ENCODE measurements at places on chromosomes 6 and 20.

- DNase-seq, result no peak
Observed at GRCh38 chr20:29301624-29302259, 1955.7 kb upstream of the DEFB115 start.

DNA sequence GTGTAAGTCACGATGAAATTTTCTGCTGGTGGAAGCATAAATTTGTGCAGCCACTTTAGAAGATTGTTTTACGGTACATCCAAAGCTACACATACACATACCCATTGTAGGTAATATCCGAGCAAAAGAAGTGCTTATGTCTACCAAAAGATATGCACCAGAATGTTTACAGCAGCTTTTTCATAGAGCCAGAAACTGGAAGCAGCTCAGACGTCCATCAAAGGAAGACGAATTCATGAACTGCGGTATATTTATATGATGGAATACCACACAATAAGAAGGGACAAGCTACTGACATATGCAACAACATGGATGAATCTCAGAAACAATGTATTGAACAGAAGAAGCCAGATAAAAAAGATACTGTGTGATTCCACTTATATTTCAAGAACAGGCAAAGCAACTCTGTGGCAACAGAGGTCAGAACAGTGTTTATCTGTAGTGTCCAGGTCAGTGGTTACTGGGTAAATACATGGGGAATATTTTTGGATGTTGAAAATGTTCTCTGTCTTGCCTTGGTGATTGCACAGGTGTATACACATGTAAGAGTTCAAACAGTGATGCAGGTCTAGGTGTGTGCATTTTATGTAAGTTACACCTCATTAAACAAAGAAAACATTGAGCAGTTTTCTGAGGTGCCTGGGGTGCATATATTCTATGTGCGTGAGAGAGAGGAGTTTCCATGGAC is 51.9 kb upstream of the EXOC2 start:
- no peak for DNase-seq

DNA sequence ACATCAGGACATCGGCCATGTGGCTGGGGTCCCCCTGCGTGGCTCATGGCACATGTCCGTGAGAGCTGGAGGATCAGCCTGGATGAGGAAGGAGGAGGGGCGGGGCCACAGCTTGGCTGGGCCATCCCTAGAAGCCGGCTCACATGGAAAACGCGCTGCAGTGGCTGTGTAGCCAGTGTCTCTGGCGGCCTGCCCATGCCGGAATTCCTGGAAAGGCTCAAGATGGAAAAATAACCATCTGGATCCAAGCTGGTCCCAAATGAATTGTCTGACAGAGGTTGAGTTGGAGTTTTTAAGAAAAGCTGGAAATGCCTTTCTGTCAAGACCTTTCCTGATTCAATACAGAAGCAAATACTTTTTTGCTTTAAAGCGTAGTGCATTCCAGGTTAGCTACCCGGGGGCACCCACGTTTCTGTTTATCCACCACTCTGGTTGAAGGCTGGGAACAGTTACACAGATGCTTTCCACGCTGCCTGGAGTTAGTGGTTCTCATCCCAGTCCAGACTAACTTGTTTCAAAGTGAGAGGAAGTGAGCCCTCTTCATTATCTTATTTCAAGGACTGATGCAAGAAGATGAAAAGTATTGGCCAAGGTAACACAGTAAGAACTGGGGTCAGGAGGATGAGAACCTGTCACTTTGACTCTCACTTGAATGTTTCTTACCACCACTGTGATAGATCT is 99.0 kb downstream of the GMPR start:
- DNase-seq, result no peak

- no peak for DNase-seq
Observed at GRCh38 chr6:88442737-88443136, 276.6 kb upstream of the CNR1 start.

DNA sequence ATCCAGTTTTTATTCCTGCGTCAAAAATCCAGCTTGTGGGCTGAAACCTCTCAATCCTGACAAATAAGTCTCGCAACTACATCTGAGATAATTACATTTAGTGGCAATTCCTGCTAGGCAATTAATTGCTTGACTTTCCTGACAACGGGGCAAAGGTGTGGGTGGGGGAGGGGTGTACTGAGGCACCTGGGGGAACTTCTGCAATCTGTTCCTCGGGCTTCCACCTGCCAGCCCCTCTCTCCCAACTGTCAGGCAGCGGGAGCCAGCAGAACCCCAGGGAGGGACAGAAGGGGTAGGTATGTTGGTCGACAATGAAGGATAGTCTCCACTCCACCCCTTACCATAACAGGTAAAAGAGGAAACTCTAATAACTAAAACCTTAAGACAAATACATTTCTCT is 6.8 kb downstream of the C6orf52 start:
- no peak for DNase-seq

- DNase-seq, result peak; percentile 82
Observed at GRCh38 chr6:138590796-138591709, 91.8 kb upstream of the NHSL1 start.

DNA sequence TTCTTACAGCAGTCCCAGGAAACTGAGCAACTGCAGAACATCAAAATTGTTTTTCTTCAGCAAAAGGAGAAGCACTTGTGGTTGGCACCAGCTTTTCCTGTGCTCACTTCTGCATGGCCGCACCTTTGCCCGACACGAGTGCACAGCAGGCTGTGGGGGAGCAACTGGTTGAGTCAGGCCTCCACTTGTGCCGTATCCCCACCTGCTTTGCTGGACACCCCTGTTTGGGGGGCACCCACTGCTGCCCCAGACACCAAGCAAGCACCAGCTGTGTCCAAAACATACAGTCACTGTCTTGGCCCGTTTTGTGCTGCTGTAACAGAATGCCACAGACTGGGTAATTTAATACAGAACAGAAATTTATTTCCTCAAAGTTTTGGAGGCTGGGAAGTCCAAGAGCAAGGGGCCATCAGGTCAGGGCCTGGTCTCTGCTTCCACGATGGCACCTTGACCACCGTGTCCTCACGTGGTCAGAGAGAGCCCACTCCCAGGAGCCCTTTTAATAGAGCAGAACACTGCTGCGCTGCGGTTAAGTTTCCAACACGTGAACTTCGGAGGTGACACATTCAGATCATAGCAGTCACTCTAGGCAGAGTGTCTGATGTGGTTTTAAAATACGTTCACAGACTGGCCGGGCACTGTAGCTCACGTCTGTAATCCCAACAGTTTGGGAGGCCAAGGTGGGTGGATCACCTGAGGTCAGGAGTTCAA is 8.7 kb upstream of the GMEB2 start:
- no peak for DNase-seq

GRCh38 chr6:107870381-107870780 is 46.3 kb upstream of the SCML4 start:
- DNase-seq, result no peak

DNA sequence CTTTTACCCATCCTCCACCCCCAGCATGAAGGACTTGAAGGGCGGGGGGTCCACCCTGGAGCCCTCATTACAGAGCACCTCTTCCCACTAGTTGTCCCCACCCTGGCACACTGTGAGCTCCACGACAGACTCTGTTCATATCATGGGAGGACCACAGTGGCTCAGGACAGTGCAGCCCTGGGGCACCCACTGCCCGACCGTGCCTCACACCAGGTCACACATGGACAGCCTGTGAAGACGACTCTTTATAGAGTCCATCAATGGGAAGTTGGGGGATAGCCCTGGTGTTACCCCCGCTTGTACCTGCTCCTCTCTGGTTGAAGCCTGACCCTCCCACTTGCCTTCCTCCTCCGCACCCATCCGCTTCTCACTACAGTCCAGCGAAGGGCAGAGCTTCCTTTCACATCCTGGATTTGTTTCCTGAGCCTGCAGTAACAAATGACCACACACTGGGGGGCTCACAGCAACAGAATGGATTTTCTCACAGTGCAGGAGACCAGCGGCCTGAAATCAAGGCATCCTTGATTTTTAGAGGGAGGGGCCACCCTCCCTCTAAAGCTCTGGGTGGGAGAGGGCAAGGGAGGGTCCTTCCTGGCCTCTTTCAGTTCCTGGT is 15.5 kb downstream of the ZNF831 start:
- peak; percentile 55 for DNase-seq

DNA sequence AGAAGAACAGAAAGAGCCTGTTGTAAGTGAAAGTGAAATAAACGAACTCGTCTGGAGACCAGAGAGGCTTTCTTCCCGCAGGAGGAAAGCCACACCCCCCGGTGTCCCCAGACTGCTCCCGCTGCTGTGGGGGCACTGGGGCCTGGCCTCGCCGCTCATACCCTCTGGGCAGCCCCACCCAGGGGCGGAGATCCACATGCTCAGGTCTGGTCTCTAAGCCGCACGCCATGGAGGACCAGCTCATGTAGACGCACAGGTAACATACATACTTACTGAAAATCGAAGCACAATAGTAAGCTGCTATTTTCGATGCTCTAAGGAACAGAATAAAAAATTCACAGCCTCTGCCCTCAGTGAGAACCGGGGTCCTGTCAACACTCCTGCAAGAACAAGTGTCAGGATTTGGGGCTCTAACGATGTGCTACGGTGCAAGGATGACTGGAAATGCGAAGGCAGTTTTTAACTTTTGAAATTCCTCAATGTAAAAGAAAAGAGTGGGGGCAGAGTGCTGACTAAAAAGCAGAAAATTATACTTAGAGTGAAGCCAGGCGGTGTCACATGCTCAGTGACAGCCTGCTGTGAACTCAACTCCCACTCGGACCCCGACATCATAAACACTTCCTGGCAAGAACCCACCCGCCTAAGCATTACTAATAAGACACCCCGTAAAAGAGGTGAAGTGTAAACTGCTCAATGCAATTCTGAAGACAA is 110.5 kb downstream of the IRF4 start:
- peak; percentile 9 for DNase-seq

GRCh38 chr6:150592377-150592995 is 7.2 kb upstream of the PLEKHG1 start:
- no peak for DNase-seq

- no peak for DNase-seq
Observed at GRCh38 chr6:131897621-131898020, 53.6 kb downstream of the CCN2 start.

GRCh38 chr20:63441136-63442099 is 31.0 kb downstream of the KCNQ2 start:
- DNase-seq, result no peak

DNA sequence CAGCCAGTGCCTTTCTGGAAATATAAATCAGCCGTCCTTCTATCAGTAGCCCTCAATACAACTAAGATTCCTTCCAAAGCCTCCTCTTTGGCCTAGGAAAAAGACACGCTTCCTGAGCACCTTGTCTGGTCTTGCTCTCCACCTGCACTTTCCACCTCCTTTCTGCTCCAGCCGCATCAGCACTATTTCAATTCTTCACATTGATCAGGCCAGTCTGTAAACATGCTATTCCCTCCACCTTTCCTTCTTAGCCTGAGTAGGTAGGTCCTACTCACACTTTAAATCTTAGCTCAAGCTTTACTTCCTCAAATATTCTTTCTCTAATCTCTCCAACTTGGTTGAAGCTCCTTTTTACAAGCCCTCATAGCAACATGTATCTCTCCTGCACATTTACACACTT is 11.4 kb downstream of the RANBP9 start:
- DNase-seq, result no peak

DNA sequence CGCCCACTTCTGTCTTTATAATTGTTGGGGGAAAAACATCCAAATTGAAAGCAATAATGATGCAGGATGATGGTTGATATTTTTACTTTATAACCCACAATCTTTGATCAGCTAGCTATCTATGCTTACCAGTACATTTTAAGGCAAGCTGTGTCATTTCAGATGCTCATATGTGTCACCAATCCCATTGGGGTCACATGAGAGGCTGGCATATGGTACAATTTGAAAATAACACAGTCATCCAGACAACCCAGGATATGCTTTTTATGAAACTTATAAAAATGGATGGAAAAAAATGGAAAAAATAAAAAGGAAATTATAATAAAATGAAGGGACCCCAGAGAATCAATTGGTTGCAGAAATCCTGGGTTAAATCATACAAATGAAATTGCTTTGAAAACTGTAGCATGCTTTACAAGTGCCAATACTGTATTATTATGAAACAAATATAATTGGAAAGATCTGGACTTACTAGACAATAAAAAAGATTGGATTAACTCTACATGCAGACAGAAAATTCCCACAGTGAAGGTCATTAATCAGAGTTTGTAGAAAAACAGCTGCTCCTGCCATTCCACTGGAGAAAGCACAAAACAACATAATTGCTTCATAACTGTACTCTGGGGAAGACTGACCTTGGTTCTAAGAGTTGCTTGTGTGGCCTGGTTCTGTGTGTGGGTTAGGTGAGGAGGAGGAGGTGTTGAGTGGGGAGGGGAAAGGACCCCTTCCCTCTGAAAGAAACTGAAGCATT is 13.3 kb upstream of the PRIM2 start:
- no peak for DNase-seq

- DNase-seq, result no peak
Observed at GRCh38 chr6:35176301-35177024, 35.3 kb upstream of the TCP11 start.

DNA sequence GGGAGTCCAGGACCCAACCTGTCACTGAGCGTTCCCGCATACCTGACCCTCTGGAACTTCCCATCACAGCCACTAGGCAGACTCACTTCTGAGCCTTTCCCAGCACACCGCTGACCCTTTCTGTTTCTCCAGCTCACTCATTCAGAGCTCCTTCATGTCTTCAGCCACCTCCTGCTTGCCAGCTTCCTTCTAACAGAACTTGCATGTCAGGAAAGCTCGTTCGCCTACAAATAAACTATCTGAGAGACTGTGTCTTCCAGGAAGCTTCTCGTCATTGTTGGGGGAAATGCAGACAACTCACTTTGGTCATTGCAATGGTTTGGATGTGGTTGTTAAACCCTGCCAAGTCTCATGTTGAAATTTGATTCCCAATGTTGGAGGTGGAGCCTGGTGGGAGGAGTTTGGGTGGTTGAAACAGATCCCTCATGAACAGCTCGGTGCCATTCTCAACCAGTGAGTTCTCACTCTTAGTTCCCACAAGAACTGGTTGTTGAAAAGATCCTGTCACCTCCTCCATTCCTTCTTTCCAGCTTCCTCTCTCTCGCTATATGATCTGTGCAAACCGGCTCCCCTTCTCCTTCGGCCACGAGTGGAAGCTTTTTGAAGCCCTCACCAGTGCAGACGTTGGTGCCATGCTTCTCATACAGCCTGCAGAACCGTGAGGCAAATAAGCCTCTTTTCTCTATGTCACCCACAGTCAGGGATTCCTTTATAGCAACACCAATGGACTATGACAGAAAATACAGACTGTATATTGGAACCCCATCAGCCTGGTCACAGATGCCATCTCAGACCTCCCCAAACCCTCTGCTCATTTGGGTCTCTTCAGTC is 1.4 kb upstream of the MUC21 start:
- DNase-seq, result peak; percentile 61

- peak; percentile 54 for DNase-seq
Observed at GRCh38 chr6:108492131-108492766, 68.5 kb upstream of the FOXO3 start.
